ENCODE measurements at places on chromosomes 16 and 17. TPM values are rescaled to one million over a fixed set of nuclear protein-coding genes. Genes with fewer than 3 reads are reported as not detected.

DNA sequence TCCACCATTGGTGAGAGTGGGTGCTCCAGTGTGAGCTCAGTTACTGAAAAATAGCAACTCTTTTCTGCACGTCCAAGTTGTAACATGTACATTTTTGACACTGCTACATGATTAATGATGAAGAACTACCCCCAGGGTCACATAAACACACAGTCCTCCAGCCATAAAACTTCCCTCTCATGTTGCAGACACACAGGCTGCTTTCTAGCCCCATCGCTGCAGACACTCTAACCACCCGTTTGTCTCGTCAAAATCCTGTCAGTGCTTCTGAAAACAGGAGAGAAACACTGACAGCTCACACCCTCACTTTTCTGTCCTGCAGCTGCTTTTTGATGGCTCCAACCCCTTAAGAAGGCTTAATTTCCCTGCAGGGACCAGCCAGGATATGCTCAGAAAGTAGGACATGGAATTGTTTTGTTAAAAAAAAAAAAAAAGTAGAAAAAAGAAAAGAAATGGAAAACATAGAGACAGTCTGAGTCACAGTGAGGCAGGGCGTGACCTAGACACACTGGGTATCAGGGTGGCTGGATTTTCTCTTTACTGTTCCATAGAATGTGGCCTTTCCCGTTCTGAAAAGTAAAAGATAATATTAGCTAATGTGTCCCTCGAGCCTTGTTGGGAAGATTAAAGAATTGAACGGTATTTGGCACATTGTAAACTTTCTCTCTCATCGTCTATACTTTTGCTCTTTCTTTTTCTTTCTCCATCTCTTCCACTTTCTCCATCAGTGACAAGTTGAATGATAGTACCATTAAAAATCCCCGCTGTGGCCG lies 20.7 kb upstream of the CCL5 start:
- peak; percentile 42 for DNase-seq

DNA sequence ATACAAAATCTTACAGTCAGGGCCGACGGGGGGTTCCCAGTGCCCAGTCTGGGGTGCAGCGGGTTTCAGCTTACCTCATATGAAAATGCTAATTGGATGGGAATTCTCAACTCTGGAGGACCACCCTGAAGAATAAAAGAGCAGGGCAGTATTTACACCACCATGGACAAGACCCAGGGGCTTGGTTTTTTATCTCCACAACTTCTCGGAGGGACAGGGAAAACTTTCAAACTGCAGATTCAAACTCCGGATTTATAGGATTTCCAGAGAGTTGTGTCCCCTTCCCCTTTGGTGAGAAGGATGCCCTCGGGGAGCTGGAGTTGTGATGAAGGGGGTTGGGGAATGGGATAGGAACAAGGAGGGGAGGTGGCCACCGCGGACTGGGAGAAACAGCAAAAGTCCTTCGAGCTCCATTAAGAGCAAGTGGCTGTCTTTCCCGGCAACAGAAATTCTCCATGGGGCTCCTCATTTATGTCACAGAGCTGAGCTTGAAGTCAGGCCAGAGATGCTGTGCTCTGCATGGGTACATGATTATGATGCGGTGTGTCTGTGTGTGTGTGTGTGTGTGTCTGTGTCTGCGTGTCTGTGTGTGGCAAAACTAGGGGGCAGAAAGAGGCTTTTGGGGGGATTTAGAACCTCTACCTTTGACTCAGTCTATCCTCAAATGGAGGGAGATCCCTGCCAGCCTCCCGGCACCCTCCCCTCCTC lies 15.7 kb downstream of the FOXL1 start:
- DNase-seq: no peak

GRCh38 chr16:19307587-19308241 lies 22.2 kb downstream of the CLEC19A start:
- no peak for DNase-seq

DNA sequence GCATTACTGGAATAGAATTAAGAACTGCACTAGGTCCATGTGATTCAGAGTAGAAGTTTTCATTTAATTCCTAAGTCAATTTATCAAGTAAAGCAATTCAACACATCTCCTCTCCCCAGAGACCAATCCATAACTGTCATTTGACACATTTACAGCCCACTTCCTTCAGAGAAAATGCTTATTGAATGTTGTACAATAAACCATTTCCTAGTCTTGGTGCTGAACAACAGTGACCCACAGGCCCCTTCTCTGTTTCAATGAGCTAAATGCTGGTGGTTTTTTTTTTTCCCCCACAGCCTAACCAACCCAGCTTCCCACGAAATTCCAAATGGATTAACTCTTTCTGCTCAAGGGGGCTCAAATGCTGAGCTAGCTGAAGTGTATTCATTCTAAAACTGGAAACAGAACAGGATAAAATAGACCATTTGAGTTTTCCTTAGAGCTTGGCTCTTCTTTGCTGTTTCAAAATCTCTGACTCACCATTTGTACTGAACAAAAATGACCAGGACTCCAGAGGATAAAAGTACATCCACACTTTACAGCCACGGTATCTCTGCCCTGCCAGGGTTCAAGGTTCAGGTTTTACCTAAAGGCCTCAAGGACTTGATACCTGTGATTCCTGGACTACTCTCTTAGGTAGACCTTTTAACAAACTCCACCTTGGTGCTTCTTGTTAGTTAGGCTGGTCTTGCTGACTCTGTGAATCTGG lies 62.3 kb downstream of the TMEM100 start:
- DNase-seq: peak; percentile 54

- DNase-seq: no peak
Measured at GRCh38 chr16:1541293-1542165, 8.1 kb downstream of the TMEM204 start.

DNA sequence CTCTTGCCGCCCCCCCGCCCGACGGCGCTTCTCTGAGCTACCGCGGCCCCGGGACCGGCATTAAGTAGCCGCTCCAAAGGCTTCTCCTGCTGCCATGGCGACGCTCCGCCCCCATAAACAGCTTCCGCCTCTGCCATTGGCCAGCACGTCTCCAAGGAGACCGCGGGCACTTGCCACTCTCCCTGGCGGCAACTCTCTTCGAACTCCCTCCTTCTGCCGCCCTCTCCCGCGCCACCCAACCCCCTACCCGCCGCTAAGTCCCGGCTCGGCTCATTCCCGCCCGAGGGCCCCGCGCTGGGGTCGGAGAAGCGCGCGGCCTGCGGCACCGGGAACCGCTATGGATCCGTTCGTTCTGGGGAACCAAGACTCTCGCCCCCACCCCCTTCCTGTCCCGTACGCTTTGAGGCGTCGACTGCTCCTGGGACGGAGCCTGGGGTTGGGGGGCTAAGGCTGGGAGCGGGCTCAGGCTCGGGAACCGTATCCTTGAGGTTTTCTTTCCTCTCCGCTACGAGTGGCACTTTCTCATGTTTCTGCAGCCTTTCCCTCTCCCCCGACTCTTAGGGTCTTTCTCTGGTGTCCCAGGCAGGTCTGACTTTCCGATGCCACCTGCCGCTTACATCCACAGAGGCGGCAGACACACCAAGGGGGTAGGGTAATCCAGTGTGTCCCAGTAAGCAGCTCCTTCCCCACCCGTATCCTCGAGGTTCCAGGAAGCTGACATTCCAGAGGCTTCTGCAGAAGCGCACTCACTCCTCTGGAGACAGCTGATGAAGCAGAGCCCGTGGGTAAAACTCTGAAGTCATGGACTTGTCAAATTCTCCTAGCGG lies at the start of gene FOXJ1:
FOXJ1 (minus strand) TSS at position 34 of the 827 bp plus-strand sequence. CDS start 850 bp downstream, outside the sequence.
- peak; percentile 90 for DNase-seq

GRCh38 chr16:88596483-88596882 lies 26.3 kb downstream of the ZC3H18 start:
- DNase-seq: peak; percentile 23

DNA sequence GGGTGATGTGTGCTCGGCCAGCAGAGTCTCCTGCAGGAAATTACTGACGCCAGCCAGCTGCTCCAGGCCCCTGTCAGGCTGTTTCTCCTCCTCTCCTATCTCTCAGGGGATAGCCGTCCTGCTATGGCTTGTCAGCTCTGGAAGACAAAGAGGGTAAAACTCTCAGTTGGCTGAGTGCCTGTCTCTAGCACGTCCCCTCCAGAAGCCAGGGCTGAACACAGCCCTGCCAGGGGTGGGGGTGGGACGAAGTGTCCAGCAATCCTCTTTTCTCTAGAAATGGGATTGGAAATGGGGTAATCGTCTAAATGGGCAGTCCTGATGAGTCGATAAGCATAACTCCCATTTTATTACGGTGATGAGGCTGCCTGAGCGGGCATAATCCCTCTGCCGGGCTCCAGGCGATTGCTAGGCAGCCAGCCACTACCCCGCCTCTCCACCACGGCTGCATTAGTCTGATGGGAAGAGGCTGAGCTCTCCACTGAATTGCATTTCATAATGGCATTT lies 89.1 kb upstream of the GNAO1 start:
- peak; percentile 20 for DNase-seq

- no peak for DNase-seq
Measured at GRCh38 chr17:78623541-78623940, 46.3 kb upstream of the DNAH17 start.

GRCh38 chr16:14236401-14236800 lies 165.3 kb downstream of the MRTFB start:
- DNase-seq: no peak

- peak; percentile 47 for DNase-seq
Measured at GRCh38 chr17:14321980-14322776, 21.3 kb downstream of the HS3ST3B1 start.

GRCh38 chr17:79041041-79041570 lies 17.1 kb downstream of the C1QTNF1 start:
- no peak for DNase-seq

GRCh38 chr17:66386498-66387351 lies 84.3 kb downstream of the PRKCA start:
- no peak for DNase-seq

- no peak for DNase-seq
Measured at GRCh38 chr17:79558091-79558900, 52.6 kb downstream of the RBFOX3 start.

GRCh38 chr17:44906763-44907728 lies 7.8 kb upstream of the EFTUD2 start:
- no peak for DNase-seq

- peak; percentile 55 for DNase-seq
Measured at GRCh38 chr17:75738218-75738802, 17.1 kb downstream of the ITGB4 start.

DNA sequence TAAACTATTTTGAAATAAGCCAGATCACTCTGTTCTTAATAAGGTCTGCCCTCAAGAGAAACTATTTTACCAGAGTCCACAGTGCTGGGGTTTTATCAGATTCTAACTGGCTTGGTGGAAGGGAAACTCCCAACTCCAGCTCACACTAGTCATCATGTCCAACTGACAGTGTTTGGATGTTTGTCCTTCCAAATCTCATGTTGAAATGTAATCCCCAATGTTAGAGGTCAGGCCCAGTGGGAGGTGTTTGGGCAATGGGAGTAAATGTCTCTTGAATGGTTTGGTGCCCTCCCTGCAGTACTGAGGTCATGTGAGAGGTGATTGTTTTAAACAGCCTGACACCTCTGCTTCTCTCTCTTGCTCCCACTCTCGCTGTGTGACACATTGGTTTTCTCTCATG lies 1301.0 kb upstream of the CDH8 start:
- DNase-seq: no peak

GRCh38 chr17:20156196-20157000 lies 147.2 kb downstream of the SPECC1 start:
- DNase-seq: peak; percentile 47

GRCh38 chr17:40364121-40364861 lies at the start of gene GJD3:
GJD3 (minus strand) TSS chr17:40364737; CDS start chr17:40363815, 922 bp downstream.
- DNase-seq: no peak

DNA sequence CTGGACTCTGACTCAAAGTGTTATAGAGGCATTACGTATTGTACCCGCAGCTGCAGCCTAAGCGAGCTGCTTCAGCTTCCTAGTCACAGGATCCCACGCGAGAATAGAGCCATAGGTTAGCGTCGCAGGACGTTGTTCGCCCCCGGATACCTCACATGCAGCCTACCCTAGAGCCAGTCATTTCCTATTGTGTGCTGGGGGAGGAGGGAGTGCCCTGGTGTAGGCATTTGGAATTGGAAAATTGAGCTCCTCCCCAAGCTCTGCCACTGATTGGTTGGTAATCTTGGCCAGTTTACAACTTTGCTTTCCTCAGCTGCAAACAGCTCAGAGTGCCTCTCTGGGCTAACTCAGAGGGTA lies 530 bp downstream of the NAA60 start:
- peak; percentile 88 for DNase-seq

RECQL5 gene
- total RNA-seq: 12.8 TPM

TP53TG3F gene
- not detected for total RNA-seq

KRTAP1-1 gene
- total RNA-seq: 1.6 TPM

KCNJ2 gene
- total RNA-seq: 1.1 TPM

MT3 gene
- not detected for total RNA-seq

GAS2L2 gene
- not detected for total RNA-seq

DNAI2 gene
- not detected for total RNA-seq

TBC1D3E gene
- total RNA-seq: not detected

RGS11 gene
- total RNA-seq: 7.0 TPM

SLC16A13 gene
- total RNA-seq: 0.25 TPM

SOCS1 gene
- total RNA-seq: 1.4 TPM

GFAP gene
- not detected for total RNA-seq
